ENCODE measurements at places on chromosomes 5 and 9.

DNA sequence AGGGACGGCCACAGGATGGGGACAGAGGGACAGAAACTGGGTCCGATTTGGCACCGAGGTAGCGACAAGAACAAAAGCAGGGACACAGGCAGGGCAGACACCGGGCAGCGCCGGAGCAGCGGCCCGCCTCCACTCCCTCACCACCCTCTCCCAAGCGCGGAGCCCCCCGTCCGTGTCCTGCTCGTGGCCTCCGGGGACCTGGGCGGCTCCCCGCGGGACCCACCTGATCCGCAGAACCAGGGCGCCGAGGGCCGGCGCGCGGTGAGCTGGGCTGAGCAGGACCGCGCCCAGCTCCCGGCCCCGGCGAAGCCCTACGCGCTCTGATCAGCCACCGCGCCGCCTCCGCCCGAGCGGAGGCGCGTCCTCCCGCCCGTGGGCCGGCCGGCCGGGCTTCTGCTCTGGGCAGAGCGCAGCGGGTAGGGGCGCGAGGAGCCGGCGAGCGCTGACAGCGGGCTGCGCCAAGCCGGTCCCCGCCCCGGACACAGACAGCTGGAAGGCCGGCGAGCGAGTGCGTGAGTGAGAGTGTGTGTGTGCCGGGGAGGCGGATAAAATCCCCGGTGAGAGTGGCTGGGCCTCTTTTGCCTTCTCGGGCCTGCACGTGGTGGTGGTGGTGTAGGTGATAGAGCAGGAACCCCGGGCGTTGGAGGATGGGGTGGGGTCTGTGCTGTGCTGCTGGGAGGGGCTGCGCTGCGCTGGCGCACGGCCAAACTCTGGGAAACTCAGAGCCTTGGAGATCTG, at the start of gene GGTA1:
GGTA1 (minus strand) TSS at position 418 of the 738 bp plus-strand sequence. CDS start 31,922 bp downstream, outside the sequence.
- no peak for DNase-seq

DNA sequence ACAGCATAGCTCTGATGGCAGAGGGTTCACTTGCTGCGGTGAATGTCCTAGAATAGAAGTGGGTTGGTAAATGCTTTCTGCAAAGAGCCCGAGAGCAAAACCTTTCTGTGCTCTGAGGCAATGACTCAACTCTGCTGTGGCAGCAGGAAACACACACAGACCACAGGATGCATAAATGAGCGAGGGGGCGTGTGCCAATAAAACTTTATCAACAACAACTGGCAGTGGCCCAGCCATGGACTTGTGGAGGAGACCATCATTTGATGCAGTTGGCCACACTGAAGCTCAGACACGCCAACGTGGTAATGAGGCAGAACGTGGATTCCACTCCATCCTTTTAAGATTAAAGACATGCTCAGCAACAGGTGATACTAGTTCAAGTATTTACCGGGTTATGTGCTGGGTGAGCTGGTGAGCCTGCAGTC, 6.8 kb downstream of the MRPL36 start:
- DNase-seq: peak; percentile 41

- DNase-seq: no peak
Measured at GRCh38 chr5:72487177-72487576, 20.0 kb downstream of the ZNF366 start.

- no peak for DNase-seq
Measured at GRCh38 chr9:135622415-135623020, 16.8 kb downstream of the GLT6D1 start.

DNA sequence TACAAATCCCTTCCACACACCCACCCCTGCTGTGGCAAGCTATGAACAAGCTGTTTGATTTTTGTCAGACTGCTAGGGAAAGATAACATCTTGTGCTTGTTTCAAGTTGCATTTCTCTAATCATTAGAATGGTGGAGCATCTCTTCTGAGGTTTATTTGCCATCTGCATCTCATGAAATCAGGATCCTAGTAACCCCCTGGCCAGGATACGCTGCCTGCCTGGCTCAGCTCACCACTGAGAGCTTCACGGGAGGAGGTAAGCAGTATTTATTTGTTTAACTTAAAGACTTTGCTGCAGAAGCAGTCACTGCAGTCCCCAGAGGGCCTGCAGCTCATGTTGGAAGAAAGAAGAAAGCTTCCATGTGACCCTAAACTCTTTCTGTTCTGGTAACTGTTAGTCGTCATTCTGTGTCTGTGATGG, 83.3 kb upstream of the CXCL14 start:
- DNase-seq: no peak
